ENCODE measurements at places on chromosomes 6 and 20.
A peak's percentile ranks its signal among the peaks of the same experiment; 100 is the strongest.

GRCh38 chr6:130978660-130979396, 84.2 kb downstream of the EPB41L2 start:
- no peak for DNase-seq

- no peak for DNase-seq
Observed at GRCh38 chr20:46357030-46357514, 48.8 kb upstream of the CDH22 start.

DNA sequence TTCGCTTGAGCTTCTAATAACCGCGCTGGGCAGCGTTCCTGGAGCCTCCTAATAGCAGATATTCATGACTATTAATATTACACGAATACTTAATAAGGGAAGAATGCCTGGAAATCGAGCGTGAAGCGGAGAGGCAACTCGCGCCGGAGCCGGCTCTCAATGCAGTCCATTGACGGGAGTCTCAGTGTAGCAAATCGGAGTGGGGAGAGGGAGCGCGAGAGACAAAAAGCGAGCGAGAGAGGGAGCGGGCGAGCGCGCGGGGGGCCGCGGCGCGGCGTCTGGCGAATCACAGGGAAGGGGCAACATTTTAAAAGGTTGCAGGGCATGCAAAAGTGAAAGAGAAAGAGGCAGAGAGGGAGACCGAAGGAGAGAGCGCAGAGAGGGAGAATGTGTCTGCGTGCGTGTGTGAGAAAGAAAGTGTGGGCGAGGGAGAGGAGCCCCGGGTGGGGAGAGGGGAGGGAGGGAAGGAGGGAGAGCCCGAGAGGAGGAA, 2.9 kb downstream of the TFAP2A start:
- DNase-seq, result no peak

- DNase-seq, result no peak
Observed at GRCh38 chr20:34355427-34355826, 7.6 kb upstream of the ITCH start.

- DNase-seq, result no peak
Observed at GRCh38 chr6:108362455-108362854, 67.6 kb downstream of the AFG1L start.

DNA sequence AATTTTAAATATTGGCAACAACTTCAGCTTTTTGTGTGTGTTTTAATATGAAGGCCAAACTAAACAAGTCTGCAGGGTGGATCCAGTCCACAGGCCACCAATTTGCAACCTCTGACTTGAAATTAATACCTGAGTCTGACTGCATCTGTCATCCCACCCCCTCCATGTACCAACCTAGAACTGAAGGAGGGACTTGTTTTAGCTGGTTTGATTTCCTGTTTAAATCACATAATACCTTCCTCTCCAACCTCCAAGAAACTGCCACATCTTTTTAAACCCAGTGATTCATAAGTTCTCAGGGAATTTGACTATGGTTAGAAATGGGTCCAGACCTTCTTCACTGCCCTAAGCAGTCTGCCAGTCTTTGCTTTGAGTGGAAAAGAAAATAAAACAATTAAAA, 21.6 kb downstream of the RNF8 start:
- DNase-seq, result no peak

DNA sequence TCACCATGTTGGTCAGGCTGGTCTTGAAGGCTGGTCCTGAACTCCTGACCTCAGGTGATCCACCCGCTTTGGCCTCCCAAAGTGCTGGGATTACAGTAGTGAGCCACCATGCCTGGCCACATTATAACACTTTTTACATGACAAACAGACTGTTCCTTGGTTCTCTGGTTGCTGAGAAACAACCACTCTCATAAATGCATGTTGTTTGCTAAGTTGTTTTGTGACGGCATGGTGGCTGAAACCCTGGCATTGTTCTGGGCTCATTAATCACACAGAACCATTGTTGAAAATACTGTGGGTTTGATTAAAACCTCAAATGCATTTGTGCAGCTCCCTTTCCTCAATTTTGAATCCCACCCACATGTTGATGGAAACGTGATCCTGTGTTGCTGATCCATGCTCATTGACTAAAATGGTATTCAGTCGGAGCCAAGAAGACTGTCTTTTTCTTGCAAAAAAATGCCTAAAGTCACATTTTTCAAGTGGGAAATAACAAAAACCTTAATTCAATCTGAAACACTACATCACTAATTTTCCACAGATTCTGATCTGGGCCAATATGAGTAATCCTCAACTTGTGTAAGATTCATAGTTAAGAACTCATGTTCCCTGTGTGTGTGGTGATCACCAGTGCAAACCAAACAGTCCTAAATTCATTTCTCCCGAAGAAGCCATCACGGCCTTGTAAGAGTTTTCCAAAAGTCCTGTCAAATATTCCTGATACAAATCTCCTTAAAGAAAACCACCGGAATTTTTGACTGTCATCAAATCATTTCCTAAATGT, 132.8 kb downstream of the FNDC1 start:
- no peak for DNase-seq

DNA sequence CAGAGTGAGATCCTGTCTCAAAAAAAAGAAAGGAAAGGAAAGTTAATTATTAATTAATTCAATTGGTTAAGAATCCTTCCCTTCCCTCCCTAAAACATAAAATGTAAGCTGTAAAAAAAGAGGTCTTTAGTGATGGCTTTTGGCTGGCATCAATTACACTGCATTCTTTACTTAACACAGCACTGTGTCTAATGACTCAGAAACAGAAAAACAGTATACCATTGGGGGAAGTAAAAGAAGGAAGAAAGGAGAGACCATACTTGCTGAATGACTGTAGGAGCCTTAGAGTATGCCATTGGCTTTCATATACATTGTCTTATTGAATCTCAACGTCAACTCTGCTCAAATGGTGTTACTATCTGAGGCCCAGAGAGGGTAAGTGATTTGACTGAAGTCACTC, 18.3 kb upstream of the CITED2 start:
- no peak for DNase-seq

GRCh38 chr6:144349690-144350527, 64.8 kb downstream of the UTRN start:
- no peak for DNase-seq

- peak; percentile 26 for DNase-seq
Observed at GRCh38 chr6:90285611-90286381, 10.8 kb downstream of the BACH2 start.

GRCh38 chr6:84847390-84848160, 83.2 kb upstream of the TBX18 start:
- DNase-seq, result no peak

- DNase-seq, result no peak
Observed at GRCh38 chr6:137832110-137832509, 34.9 kb upstream of the TNFAIP3 start.

GRCh38 chr6:144069506-144069905, 25.9 kb downstream of the SF3B5 start:
- DNase-seq, result no peak

DNA sequence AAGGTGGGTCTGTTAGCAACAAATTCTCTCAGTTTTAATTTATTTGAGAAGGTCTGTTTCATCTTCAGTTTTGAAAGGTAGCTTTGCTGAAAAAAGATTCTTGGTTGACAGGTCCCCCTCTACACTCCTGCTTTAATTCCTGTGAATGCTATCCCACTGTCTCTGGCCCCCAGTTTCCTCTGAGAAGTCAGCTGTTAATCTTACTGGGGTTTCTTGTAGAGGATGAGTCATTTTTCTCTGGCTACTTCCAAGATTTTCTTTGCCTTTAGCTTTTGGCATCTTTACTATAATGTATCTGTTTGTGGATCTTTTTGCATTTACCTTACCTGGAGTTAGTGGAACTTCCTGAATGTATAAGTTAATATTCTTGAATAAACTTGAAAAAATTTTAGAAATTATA, 122.7 kb downstream of the MMS22L start:
- DNase-seq, result no peak

- no peak for DNase-seq
Observed at GRCh38 chr6:112501705-112502104, 154.6 kb downstream of the RFPL4B start.

DNA sequence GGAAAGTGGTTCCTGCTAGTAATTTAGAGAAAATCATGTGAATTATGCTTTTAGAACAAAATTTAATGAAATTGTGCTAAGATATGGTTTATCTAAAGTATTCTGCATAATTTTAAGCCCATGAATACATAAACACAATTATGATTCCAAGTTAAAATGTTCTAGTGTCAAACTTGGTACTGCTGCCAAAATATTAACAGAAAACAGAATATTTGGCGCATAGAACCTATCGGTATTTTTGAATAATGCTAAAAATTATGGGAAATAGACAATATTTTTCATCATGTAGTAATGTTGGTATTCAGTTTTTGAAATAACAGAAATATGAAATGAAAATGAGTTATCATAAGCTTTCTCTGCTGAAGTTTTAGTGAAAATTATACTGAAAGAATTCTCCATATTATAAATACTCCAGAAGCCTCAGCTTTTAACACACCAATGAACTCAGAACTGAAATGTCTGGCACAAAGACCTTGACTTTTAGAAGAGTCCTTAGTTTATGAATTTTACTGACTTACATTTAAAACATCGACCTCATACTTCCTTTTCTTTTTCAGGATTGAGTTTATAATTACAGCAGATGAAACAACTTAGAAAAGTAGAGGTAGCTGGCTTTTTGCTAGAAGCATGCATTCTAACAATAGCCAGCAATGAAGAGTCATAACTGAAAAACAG, 1192.3 kb upstream of the GJE1 start:
- no peak for DNase-seq

DNA sequence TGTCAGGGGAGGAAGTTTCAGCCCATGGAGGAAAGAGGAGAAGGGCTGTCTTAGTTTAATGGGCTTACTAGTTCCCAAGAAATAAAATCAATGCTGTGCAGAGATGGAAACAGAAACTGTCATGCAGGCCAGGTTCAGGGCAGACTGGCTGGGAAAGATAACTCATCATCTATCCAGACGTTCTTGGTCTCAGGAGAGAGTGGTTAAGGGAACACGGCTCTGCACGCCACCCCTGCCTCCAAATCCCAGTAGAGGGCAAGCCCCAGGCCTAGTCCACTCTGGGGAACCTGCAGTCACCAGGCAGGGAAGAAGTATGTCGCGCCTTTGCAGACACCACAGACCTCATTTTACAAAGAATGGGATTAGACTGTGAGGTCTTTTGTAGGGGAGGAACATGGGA, 12.5 kb downstream of the ALDH8A1 start:
- no peak for DNase-seq
